ENCODE measurements at places on chromosomes 6 and 20.

DNA sequence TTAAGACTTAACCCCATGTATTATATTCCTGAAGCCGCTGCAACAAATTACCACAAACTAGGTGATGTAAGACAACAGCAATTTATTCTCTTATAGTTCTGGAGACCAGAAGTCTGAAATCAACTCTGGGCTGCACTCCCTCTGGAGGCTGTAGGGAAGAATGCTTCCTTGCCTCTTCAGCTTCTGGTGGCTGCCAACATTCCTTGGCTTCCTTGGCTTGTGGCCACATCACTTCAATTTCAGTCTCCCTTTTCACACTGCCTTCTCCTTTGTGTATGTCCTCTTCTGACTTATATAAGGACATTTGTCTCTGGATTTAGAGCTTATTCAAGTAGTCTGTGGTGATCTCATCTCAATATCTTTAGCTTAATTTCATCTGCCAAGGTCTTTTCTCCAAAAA, 141.6 kb downstream of the DHX35 start:
- DNase-seq: no peak

DNA sequence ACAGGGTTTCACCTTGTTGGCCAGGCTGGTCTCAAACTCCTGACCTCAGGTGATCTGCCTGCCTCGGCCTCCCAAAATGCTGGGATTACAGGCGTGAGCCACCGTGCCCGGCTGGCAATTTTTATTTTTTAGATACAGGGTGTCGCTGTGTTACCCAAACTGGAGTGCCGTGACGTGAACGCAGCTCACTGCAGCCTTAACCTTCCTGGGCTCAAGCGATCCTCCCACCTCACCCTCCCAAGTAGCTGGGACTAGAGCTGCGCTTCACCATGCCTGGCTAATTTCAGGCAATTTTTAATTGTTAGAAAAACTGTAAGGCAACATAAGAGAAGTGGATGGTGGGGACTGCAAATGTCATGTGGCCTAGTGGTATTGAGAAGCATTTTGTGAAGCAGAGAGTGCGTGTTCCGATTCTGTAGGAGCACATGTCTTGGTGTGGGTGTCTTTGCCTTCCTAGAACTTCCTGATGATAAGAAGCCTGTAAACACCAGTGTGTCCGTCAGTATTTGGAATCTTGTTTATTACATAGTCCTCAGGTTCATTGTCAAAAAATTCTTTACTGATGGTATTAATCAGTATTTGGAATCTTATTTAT, 18.0 kb downstream of the JARID2 start:
- DNase-seq: no peak

DNA sequence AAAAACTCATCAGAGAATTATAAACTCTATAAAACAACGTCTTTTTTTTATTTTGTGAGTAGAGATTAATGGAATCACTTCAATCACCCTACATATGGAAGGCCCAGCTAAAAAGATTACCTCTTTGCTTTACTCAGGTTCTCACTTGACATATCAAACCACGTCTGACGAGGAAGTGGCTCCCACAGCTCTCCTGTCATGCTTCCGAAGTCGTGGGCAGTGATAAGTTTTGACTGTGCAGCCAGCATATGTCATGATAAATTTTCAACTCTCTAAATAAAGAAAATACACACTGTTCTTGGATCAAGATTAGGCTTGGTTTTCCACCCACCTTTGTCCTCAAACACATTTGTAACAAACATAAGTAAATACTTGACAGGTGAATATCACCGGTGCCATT, 279.5 kb upstream of the RNF217 start:
- no peak for DNase-seq

GRCh38 chr6:167140589-167141474, 16.9 kb downstream of the GPR31 start:
- DNase-seq: no peak

- DNase-seq: no peak
Observed at GRCh38 chr20:22807646-22808244, 223.4 kb upstream of the FOXA2 start.

GRCh38 chr6:20708367-20709124, 174.3 kb downstream of the CDKAL1 start:
- no peak for DNase-seq

DNA sequence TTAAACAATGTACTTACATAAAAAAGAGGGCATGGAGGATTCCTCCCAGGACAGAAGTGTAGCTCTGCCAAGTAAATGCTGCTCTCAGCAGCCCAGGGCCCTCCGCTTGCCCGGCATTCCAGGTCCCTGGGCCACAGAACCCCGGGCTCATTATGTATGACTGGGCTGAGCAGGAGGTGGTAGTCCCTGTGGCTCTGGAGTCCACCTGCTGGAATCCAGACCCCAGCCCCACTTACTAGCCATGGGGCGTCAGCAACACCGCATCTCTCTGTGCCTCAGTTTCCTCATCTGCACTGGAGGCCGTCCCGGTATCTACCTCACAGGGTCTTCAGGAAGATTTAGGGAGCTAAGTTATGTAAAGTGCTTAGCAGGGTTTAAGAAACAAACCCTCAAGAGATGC, 55.4 kb downstream of the PSMG4 start:
- DNase-seq: no peak

- no peak for DNase-seq
Observed at GRCh38 chr20:40583636-40584035, 105.4 kb downstream of the MAFB start.

- DNase-seq: no peak
Observed at GRCh38 chr6:89217299-89217910, at the start of gene GABRR1. GABRR1 (minus strand) TSS chr6:89217358; CDS start chr6:89217322, 36 bp downstream.

- no peak for DNase-seq
Observed at GRCh38 chr20:18837718-18838117, 24.1 kb downstream of the SCP2D1 start.

- peak; percentile 58 for DNase-seq
Observed at GRCh38 chr20:31869942-31870725, at the start of the genes DUSP15 and TTLL9. DUSP15 (minus strand) TSS chr20:31870527; CDS start chr20:31870337, 190 bp downstream. TTLL9 (plus strand) TSS chr20:31870634; CDS start chr20:31871127, 493 bp downstream.

DNA sequence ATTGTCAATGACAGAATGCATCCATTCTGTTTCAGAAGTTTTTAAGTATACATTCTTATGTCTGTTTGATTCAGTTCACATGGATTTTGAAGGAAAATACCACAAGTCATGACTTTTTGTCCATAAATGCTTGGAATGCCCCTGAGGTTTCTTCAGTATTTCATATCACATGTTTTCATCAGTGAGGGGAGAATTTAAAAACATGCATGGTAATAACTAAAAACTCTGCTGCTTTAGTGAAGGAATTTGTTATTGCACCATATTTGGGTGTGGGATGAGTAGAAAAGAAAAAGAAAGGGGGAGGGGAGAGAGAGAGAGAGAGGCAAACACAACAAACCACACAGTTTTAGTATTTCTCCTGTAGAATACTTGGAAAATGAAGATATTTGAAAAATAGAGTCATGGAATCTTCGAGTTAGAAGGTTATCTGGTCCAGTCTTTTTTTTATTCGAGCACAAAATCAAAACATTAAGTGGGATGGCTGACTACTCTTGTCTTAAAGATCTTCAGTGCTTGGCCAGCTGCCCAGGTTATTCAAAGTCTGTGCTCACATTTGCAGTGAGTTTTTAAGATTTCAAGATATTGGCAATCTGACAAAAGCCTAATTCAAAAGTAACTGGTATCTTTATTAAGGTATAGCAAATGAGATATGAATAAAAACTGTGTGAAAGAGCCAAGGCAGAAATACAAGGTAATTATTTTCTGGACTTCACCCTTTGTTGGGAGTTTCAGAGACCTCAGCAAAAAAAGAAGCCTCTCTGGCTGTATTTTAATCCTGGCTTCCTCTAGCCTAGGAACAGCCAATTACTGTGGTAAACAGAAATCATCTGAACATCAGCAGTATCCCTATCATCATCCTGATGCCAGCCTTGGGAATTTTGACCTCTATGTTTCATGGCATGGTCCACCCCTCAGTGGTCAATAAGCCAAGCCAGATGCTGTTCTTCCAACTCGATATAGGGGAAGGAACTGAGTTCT, 687.9 kb upstream of the CITED2 start:
- DNase-seq: no peak

- DNase-seq: peak; percentile 40
Observed at GRCh38 chr20:33994222-33994913, 657 bp downstream of the RALY start.

DNA sequence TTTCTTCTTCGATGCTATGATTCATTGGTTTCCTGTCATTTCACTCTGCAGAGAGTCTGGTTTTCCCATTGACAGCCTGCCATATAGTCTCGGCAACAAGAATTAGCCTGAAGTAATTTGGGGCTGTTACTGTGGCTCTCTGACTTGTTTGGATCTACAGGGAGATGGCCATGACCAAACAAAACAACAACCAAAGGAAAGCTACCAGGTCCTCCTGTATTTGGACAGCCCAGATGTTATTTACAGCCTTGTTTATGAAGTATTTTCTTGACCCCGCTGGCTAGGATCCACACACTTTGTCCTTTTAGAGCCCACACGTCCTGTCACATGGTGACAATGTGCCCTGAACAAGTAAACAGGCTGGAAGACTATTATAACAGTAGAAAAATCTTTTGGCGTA, 111.4 kb upstream of the PREP start:
- DNase-seq: no peak

DNA sequence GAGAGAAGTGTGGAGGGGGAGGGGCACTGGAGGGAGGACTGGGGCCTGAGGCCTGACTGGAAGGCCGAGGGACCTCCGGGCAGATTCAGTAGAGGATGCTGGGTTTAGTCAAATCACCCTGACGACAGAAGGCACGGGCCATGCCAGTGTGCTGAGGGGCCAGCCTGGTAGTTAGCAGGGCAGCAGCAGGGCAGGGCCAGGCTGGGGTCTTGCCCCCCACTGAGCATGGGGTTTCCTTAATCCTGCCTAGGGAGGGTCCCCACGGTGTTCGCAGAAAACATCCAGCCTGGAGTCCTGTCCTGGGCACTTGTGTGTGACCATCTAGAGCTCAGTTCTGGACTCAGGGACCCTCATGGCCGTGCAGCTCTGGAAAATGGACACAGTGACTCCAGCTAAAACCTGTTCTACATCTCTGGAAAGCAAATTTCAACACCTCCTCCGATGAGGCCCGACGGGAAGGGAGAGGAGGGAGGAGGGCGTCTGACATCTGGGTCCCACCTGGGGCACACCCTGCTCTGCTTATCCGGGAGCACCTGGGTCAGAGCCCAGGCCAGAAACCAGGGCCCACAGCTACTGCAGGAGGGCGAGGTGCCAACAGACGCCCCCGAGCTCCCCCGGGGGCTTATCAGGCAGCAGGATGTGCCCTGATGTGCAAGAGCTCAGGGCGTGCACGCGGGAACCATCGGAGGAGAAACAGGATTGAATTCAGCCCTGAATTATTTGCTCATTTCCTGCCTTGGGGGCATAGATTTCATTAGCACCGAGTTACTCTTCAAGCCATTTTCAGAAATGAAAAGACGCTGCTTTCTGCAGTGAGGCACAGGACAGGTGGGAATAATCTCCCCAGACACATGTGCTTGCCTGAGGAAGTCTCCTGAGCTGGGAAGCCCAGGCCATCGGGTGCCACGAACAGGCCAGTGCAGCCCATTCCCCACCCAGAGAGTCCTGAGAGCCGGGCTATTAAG, 78.0 kb upstream of the MPC1 start:
- DNase-seq: no peak

DNA sequence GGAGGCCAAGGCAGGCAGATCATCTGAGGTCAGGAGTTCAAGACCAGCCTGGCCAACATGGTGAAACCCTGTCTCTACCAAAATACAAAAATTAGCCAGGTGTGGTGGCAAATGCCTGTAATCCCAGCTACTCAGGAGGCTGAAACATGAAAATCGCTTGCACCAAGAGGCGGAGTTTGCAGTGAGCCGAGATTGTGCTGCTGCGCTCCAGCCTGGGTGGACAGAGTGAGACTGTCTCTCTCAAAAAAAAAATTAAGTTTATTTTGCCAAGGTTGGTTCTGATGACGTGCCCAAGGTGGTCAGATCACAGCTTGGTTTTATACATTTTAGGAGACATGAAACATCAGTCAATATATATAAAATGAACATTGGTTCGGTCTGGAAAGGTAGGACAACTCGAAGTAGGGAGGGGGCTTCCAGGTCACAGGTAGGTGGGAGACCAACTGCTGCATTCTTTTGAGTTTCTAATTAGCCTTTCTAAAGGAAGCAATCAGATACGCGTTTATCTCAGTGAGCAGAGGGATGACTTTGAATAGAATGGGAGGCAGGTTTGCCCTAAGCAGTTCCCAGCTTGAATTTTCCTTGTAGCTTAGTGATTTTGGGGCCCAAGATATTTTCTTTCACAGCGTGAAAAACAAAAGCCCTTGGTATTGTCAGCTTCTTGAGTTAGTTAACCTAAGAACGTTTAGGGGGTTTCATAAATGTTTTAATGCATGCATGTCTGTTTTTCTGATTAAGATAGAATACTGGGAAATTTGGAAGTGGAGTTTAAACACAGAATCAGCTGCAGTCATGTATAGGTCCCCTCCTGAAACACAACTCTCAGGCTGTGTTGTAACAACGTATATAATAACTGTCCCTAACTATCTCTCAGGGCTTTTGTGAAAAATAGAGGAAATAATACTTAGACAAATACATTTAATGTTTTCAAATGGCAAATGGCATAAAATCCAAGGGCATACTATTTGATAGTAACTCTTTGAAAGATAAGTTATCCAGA, 16.7 kb downstream of the ACOT13 start:
- DNase-seq: no peak

DNA sequence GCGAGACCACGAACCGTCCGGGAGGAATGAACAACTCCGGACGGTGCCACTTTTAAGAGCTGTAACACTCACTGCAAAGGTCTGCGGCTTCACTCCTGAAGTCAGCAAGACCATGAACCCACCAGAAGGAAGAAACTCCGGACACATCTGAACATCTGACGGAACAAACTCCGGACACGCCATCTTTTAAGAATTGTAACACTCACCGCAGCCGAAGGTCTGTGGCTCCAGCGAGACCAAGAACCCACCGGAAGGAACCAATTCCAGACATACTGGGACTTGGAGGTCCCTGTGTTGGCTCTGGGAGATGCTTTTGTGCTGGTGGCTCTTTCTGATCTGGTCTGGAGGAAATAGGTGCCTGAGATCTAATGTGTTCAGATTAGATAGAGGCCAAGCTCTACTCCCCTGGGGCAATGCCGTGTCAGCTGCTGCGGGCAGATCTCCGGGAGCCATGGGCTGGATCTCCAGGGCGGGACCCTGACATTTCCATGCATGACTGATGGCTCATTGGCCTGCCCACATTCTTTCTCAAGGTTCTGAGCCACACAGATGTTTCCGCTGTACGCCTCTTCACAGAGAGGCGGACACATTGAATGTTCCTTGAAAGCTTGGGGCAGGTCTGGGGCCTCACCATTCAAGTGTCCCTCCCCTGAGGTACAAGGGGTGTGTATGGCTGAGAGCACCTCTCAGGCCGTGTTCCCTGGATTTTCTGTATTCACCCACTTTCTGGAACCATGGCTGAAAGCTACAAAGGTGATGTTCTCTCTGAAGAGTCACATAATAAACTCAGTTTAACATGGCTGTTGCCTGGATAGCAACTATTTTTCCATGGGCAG, 29.3 kb downstream of the GMPR start:
- DNase-seq: no peak

GRCh38 chr6:27893059-27893835, 18.9 kb downstream of the OR2B2 start:
- no peak for DNase-seq

DNA sequence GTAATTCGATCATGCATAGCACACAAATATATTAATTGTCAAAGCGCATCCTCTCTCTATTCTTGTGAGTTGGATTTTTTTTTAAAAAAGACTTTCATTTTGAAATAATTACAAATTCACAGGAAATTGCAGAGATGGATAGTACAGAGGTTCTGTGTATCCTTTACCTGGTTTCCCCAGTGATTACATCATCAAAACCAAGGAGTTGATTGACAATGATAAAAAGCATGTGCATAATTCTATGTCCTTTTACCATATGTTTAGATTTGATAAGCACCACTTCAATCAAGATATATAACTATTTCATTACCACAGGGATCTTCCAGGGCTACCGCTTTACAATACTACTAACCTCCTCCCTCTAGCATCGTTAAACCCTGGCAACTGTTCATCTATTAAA, 40.2 kb downstream of the CCN2 start:
- no peak for DNase-seq
